Epithelial cell of alveolus of lung (primary cell): ENCODE measurements at places on chromosomes 7 and 10. TPM values are rescaled to one million over a fixed set of nuclear protein-coding genes. Genes with fewer than 3 reads are reported as not detected.

GRID2IP gene
- total RNA-seq, result 0.08 TPM in 1 of 2 replicates, not detected in the other

CFAP46 gene
- total RNA-seq, result 0.80 and 4.1 TPM in 2 replicates

WIPF3 gene
- not detected in 2 replicates for total RNA-seq

CTAGE15 gene
- total RNA-seq, result 0.13 and 0.64 TPM in 2 replicates

UNCX gene
- not detected in 2 replicates for total RNA-seq

DDC gene
- total RNA-seq, result 0.24 TPM in 1 of 2 replicates, not detected in the other

OSBPL3 gene
- total RNA-seq, result 4.7 and 14.5 TPM in 2 replicates

PIK3AP1 gene
- 0.78 TPM in 1 of 2 replicates, not detected in the other for total RNA-seq

RBP4 gene
- total RNA-seq, result 3.5 TPM in 1 of 2 replicates, not detected in the other

GRID1 gene
- total RNA-seq, result under 0.01 and 0.16 TPM in 2 replicates

SPDYE11 gene
- total RNA-seq, result not detected in 2 replicates

KIF5B gene
- total RNA-seq, result 76.2 and 99.4 TPM in 2 replicates

IFIT3 gene
- 9.0 and 18.0 TPM in 2 replicates for total RNA-seq

HMX3 gene
- not detected in 2 replicates for total RNA-seq

PUS7 gene
- 11.3 and 31.4 TPM in 2 replicates for total RNA-seq

PDE1C gene
- 0.24 and 0.26 TPM in 2 replicates for total RNA-seq

TPST1 gene
- total RNA-seq, result 71.6 and 122 TPM in 2 replicates

ABCB1 gene
- total RNA-seq, result 1.3 TPM in 1 of 2 replicates, not detected in the other

PILRA gene
- 4.4 TPM in 1 of 2 replicates, not detected in the other for total RNA-seq
